Frontal cortex (tissue), 4 donors: ENCODE measurements at places on chromosomes 2 and 18. TPM values are rescaled to one million over a fixed set of nuclear protein-coding genes. Genes with fewer than 3 reads are reported as not detected.

DNA sequence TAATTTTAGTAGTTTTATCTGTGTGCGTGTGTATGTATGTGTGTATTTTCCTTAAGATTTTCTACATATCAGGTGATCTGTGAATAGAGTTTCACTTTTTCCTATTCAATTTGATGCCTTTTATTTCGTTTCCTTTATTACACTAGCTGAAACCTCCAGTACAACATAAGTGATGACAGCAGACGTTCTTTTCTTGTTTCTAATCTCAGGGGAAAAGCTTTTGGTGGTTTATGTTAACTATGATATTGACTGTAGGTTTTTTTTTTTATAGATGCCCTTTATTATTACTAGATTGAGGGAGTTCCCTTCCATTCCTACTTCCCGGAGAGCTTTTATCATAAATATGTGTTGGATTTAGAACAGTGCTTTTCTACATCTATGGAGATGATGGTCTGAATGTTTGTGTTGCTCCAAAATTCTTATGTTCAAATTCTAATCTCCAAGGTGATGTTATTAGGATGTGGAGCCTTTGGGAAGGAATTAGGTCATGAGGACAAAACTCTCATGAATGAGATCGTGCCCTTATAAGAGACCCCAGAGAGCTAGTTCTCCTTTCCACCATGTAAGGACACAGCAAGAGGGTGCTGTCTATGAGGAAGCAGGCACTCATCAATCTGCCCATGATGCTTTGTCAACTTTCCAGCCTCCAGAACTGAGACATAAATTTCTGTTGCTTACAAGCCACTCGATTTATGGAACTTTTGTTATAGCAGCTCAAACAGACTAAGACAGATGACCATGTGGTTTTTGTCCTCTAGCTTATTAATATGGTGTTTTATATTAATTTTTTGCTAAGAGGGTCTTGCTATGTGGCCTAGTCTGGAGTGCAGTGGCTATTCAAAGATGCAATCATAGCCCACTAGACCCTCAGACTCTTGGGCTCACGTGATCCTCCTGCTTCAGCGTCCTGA is 5.9 kb upstream of the RHBDD1 start:
- DNase-seq: no peak

GRCh38 chr2:190342611-190343010 is 778 bp upstream of the INPP1 start:
- no peak for DNase-seq

The SPEG gene
- 13.0 TPM for total RNA-seq

The CTNNA2 gene
- total RNA-seq: 182 TPM

DNA sequence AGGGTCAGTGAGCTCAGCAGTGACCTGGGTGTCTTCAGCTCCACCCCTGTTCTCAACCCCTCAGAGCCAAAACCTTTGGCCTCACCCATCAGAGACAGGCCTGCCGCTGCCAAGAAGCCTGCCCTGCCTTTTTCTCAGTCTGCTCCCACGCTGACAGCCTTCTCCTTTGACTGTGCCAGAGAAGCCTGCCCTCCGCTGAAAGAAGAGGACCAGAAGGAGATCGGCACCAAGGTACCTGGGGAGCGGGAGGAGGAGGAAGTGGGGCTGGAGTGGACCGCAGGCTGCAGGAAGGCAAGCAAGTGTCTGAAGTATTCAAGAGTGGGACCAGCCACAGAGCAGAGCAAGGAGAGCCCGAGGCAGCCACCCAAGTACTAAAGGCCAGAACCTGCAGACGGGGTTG is 33.2 kb downstream of the TOGARAM2 start:
- DNase-seq: no peak

The NRP2 gene
- total RNA-seq: 26.1 TPM

The TOGARAM2 gene
- total RNA-seq: under 0.01 TPM

GRCh38 chr2:10741139-10741538 is 19.7 kb downstream of the ATP6V1C2 start:
- no peak for DNase-seq

- DNase-seq: no peak
These were observed 11.2 kb downstream of the CWC22 start for GRCh38 chr2:179995741-179996515.

DNA sequence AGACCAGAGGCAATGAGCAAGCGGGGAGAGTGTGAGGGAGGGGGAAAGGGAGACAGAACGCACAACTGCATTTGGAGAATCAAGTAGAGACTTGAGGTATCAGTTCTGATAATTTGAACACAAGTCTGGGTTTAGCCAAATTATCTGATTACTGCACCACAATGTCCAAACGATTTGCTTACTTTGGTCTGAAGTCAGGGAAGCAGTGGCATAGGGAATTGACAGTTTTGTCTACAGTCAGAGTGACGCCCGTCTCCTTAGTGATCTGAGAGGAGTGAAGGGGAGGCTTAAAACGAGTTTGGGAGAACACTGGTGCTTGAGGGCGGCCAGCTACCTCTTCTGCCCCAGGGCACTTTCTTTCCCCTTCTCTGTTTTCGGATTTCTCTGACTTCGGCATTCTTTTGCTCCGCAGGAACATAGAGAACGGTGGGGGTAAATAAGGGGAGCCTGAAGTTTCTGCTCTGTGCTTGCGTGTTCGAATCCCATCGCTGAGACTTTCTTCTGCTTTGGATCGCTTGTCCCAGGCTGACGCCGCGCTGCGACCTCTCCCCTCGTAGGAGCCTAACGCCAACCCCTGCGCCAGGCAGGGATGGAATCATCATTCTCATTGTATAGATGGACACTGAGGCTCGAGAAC is 2.9 kb upstream of the DLX2 start:
- peak; percentile 14 for DNase-seq

DNA sequence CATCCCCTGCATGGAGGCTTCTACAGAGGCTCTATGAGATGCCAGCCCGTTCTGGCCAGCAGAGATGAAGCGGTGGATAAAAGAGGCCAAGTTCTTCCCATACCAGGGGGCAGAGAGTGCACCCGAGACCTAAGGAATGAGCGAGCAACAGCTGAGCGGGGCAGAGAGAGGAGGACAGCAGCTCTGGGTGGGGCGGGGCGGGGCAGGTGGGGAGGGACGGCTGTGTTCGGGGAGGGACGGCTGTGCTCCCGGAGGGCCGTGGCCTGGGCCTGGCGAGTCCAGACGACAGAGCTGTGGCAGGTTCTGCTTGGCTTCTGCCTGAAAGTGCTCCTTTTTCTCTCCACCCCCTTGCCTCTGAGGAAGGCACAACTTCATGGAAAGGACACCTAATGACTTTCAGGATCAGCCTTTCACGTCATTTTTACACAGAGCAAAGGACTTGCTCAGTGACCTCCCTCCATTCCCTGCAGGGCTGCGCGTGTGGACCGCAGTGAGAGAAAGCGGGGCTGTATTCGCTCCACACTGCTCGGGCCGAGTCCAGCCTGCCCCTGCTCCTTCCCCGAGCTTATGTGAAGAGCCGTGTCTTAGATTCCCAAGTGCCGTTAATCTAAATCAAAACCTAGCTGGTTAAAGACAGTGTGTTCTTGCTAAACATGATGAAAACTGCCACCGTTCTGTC is 232.9 kb downstream of the HDAC4 start:
- no peak for DNase-seq

The GAREM1 gene
- total RNA-seq: 35.9 TPM

The KCNF1 gene
- total RNA-seq: 20.0 TPM

DNA sequence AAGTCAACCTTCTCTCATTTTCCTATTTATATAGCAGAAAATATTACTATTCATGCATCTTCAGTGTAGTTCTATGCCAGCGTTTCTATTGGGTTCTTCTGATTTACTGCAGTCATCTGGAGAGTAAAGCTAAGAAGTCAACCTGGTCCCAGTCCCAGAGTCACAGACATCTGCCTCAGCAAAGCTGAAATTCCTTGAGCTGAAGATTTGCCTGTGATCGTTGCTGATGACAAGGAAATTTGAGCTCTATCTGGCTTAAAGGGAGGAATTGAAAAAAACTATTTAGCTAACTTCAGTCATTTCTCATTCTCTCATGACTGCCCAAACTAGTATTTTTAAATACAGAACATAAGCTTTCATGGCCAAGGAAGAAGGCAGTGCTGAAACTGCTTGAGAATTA is 45.7 kb downstream of the RND3 start:
- DNase-seq: no peak

- DNase-seq: no peak
These were observed 226.0 kb upstream of the LRRTM1 start for GRCh38 chr2:80530442-80531064.

DNA sequence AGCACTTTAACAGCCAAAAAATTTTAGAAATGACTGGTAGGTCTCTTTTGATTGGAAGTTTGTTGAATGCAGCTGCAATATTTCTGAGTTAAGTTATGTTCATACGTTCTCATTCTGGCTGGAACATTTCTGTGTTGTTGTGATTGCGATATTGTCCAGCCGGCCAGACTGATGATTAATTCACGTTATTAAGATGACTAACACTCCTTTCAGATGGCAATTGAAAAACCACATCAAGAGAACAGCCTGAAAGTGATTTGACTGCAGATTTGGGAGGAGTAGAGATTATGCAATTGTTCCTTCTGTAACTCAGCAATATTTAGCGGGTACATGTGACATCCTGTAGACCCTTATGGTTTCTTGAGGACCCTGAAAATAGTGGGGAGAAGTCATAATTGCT is 133.7 kb downstream of the FBXO15 start:
- no peak for DNase-seq

The LONRF2 gene
- total RNA-seq: 47.3 TPM

DNA sequence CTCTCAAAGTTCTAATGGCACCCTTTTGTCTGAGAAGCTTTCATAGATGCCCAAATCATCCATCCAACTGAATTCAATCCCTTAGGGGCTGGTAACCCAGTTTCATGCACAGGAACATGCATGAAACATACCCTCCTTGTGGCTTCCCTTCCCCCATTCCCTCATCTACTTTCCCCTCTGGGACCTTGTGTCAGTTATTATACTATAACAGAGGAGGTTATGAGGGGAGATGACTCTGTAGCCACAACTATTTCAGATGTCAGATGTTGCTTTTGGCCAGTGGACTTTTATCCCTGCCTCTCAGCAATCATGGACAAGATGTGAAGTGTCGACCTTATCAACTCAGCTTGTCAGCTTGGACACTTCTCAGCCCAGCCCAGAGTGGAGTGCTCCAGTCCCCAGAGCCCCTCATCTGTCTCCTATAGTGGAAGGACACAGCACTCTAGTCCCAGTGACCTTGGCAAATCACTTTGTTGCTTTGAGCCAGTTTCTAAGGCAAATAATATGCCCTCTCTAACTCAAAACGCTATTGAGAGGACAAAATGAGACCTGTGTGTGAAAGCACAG is 8.4 kb downstream of the DHRS9 start:
- DNase-seq: no peak

DNA sequence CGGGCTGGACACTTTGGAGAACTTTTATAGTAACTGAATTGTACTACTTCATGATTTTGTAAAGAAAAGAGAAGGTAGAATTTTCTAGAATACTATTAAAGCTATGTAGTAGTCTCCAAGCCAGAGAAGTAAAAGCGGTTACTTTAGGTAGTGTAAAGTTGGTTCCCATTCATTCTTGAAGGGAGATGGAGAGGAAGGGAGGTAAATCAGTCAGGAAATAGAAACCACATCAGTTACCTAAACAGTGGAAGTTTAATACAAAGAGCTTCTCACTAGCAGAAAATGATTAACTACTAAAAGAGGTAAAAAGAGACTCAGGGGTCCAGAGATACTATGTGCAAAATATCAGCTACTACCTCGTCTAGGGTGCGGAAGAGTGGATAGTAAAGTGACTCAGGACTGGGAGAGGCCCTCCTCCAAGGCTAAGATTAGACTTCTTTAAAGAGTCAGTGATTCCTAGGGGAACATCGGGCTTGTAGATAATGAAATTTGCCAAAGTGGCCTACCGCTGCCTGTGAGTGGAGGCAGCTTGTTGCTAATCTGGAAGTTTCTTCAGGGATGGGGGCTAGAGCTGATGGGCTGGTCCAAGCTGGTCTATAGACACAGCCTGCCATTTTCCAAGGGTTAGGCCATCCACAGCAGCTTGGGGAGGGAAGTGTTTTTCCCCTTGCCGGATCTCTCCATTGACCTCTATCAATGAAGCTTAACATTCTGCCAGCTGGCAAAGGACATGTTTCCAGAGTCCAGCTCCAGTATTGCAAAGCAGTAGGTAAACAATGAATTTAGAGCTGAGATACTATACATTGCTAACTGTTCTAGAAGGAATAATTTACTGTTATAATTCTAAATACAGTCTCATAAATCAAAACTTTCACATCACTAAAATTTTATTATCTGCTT is 246.4 kb upstream of the BOD1L2 start:
- DNase-seq: no peak

DNA sequence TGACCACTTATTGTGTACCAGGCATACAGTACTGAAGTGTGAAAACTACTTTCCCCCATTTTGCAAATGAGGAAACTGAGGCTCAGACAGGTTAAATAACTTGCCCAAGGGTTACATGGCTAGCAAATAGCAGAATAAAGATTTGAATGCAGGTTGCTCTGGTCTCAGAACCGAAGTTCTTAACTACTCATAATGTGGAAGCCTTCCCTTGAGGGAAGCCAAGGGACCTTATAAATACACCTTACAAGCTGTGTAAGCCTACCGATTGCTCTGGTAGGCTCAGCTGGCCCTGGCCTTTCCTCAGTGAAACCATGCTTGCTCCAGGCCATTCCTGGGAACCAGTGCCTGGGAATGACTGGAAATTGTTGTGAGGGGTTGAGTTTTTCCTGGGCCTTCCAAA is 114.6 kb upstream of the CDCA7 start:
- no peak for DNase-seq

- no peak for DNase-seq
These were observed 9.5 kb upstream of the CYBRD1 start for GRCh38 chr2:171512683-171513195.

DNA sequence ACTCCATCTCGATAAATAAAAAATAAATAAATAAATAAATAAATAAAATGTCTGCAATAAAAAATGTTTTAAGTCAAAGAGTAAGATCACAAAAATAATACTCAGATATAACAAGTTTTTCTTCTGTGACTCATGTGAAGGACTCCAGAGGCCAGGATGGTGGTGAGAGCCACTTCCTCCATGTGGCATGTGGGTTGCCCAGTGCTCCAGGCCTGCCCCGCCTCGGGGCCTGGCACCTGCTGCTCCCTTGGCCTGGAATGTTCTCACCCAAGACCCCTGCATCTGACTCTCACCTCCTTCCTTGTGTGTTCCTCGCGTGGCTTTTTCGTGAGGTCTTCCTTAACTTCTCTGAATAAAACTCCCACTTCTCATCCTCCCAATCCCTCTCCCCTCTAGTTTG is 77.4 kb upstream of the LDLRAD4 start:
- DNase-seq: no peak
